ENCODE measurements at places on chromosomes 11 and 22.

DNA sequence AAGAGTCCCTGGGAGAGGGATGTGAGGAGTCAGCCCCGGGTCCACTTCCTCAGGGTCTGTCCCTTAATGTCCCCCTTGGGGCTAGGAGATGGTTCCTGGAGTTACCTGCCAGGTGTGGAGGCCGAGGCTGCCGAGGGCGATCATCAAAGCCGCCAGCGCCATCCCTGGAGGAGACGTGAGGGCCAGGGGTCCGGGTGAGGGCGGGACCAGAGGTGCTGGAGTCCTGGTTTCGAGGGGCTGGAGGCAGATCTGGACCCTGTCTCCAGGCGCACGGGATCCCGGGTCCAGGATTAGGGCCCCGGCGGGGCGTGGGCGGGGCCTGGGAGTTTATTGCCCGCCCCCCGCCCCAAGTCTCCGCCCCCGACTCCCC, at the start of gene ART5:
Gene ART5 (minus strand): TSS at position 292 of the 370 bp plus-strand sequence. CDS start 130 bp downstream, at position 162.
- DNase-seq, result no peak

- DNase-seq, result no peak
Observed at GRCh38 chr22:33426451-33426850, 368.3 kb upstream of the SYN3 start.

DNA sequence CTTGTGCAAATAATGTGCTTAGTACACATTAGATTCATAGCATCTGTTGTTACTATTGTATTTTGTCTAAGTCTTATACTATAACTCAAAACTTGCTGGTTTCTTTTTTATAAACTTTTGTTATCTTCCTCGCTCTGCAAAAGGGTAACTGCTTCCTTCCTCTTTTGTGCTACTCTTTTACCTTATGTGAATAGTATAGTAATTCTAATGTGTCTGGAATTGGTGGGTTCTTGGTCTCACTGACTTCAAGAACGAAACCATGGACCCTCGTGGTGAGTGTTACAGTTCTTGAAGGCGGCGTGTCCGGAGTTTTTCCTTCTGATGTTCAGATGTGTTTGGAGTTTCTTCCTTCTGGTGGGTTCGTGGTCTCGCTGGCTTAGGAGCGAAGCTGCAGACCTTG, 563.1 kb upstream of the LUZP2 start:
- no peak for DNase-seq

- no peak for DNase-seq
Observed at GRCh38 chr22:17717708-17718107, 56.6 kb downstream of the BID start.

GRCh38 chr11:80900265-80900664, 1459.4 kb upstream of the TENM4 start:
- DNase-seq, result no peak

DNA sequence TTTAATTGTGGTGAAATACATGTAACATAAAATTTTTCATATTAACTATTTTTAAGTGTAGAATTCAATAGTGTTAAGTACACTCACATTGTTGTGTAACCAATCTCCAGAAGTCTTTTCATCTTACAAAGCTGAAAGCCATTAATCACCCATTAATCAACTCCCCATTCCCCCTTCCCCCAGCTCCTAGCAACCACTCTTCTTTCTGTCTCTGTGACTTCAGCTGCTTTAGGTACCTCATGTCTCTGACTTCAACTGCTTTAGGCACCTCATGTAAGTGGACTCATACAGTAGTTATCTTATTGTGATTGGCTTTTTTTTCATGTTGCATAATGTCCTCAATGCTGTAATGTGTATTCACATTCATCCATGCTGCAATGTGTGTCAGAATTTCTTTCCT, 150.8 kb upstream of the NTM start:
- DNase-seq, result no peak

GRCh38 chr22:26570115-26570514, 19.8 kb downstream of the TPST2 start:
- DNase-seq, result no peak

- no peak for DNase-seq
Observed at GRCh38 chr11:128388206-128388815, 199.0 kb downstream of the ETS1 start.

DNA sequence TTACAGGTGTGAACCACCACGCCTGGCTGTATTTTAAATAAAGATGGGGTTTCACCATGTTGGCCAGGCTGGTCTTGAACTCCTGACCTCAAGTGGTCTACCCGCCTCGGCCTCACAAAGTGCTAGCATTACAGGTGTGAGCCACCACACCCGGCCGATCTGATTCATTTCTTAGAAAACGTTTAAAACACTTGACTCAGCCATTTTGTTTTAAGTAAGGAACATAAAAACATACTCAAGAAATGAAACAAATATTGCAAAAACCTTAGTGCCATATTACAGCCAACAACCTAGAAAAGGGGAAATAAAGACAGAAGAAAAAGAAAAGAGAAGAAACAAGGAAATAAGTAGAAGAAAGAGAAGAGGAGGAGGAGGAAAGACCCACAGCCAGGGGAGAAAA, 17.4 kb downstream of the LRFN4 start:
- DNase-seq, result no peak

- DNase-seq, result no peak
Observed at GRCh38 chr11:34044664-34045485, 6.7 kb upstream of the CAPRIN1 start.

GRCh38 chr22:46052801-46053562, 76.0 kb upstream of the WNT7B start:
- DNase-seq, result no peak

- DNase-seq, result no peak
Observed at GRCh38 chr11:107999759-108000455, 8.8 kb upstream of the CUL5 start.

GRCh38 chr11:12794576-12795230, 120.5 kb downstream of the TEAD1 start:
- no peak for DNase-seq

GRCh38 chr11:121648306-121648705, 195.5 kb upstream of the SORL1-AS1 start:
- DNase-seq, result no peak

- no peak for DNase-seq
Observed at GRCh38 chr11:82458147-82458546, 275.5 kb downstream of the FAM181B start.

DNA sequence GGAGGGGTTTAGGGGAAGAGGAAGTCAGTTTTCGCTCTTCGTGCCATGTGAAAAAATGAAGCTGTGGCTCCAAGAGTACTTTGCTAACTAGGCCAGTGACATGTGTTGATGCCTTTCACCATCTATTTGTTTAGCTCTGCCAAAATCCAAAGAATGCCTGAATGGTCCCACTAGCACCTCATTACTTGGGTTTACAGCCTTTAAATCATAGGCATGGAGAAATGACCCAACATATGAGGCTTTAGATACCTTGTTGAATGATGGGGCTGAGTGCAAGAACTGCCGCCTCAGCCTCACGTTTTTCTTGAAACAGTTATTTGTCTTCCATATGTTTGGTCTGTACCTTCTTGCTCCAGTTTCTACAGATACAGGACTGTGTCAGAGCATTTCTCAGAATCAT, 8.3 kb downstream of the RBM4 start:
- DNase-seq, result no peak
